Stimulated activated CD8-positive, alpha-beta memory T cell treated with anti-CD3 and anti-CD28 coated beads, Interleukin-15, amount 100 ng/mL, for 48 hours (primary cell): ENCODE measurements at places on chromosomes 1 and 21.

DNA sequence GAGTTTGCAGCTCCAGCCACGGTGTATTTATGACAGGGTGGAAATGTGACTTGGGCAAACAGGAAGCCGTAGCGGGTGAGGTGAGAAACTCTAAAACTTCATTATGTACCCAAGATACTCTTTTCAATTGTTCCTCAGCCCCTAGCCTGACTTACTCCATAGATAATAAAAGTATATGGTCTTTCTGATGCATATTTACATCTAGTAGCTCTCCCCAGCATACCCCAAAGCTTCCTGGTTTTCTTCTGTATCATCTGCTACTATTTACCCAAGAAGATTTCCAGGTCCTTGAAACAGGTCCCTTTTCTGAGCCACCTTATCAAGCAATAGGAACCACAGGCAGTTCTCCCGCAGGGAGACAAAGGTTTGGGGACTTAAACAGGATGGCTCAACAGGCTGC lies 201.5 kb upstream of the ESRRG start:
- no peak for DNase-seq

DNA sequence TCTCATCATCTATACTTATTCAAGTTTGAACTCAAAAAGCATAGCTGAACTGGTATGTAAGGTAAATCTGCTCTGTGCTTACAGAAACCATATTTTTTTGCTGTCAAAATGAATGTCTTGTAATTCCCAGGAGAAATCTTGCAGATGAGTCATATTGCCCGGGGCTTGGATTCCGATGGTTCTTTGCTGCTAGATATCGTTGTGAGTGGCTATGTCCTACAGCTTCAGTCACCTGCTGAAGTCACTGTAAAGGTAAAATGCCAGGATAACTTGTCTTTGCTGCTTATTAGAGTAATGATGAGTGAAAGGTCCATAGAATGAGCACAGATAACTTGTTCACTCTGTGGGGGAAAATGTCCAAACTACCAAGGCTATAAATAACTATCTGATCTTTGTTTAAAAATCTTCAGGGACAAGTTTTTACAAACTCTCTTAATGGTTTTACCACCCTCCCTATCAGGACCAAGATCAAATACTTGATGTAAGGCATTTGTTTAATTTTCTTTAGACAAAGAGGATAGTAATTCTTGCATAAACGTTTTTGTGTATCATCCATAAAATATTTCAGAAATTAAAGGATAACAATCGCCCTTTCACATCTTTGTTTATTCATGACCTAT lies 222.3 kb downstream of the TPR start:
- no peak for DNase-seq

DNA sequence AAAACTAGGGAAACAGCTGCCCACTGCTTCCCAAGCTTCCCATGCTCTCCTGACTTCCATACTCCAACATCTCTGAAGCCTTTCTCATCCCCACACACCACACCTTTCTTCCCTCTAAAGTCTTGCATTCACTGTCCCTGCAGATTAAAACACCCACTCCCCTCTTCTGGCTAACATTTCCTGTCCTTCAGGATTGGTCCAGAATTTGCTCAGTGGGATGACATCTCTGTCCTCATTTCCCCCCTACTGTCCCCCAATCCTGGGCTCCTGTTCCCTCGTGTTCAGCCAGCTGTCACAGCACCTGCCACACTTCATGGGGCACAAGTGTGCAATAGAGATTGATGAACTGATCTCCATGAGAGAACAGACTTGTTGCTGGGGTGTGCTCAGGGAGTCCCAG lies 82.7 kb downstream of the KCND3 start:
- no peak for DNase-seq

DNA sequence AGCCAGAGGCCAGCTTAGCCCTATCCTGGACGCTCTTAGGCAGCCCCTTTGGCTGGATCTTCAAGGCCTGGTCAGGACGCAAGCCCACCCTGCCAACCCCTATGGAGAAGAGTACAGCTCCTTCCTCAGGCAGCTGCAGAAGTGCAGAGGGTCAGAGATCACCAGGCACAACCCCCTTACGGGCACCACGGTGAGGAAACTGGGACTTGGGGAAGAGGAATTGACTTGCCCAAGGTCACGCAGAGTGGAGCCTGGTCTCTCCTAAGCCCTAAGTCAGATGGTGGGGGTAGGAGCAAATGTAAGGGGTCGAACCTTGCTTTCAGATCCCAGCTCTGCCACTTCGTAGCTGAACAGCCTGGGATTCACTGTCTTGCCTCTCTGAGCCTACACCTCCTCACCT lies 3.7 kb downstream of the E2F2 start:
- DNase-seq, result no peak

DNA sequence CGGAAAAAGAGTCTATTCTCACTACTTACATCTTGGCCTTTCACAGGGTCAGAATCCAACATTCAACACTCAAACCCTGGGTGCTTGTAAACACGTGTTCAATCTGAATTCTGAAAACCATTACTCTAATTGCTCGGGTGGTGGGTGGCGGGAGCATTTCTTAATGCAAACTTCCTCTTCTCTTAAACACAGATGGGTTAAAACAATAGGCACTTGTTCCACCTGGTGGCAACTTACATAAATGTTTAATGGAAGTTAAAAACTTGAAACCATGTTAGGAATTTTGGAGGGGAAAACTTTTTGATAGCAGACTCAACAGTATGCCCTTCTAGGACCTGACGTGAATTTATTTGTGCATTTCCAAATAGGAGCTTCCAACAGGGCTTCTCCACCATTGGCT lies 23.4 kb upstream of the TDRD10 start:
- DNase-seq, result no peak

GRCh38 chr1:32250893-32251716 lies at the start of gene LCK:
TSS of gene LCK (plus strand) at chr1:32251265. CDS start at chr1:32274330, 23,065 bp downstream.
- DNase-seq, result no peak

DNA sequence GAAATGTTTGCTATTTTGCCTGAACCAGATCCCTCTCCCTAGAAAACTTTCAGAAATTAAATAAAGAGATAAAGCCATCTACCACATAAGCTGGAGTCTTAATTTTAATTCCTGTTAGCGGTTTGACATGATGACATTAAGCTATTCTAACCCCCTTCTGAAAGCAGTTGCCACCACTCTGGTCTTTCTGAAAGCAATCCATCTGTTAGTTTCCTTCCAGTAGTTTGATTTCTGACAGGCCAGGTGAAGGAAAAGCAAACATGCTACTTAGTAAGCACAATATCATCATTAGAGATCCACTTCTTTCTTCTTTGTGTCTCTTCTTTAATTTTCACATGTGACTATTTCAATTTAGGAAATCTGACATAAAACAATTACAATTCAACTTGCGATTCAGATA lies 39.9 kb downstream of the RGL1 start:
- no peak for DNase-seq
